Activated CD4-positive, alpha-beta T cell treated with anti-CD3 and anti-CD28 coated beads, Interleukin-2, amount 10 ng/mL, durations not matched to agents 7 days and 5 days (primary cell): ENCODE measurements at places on chromosomes 6 and 20. TPM values are rescaled to one million over a fixed set of nuclear protein-coding genes. Genes with fewer than 3 reads are reported as not detected.

Gene PPP1R16B
- 67.4 TPM for total RNA-seq

DNA sequence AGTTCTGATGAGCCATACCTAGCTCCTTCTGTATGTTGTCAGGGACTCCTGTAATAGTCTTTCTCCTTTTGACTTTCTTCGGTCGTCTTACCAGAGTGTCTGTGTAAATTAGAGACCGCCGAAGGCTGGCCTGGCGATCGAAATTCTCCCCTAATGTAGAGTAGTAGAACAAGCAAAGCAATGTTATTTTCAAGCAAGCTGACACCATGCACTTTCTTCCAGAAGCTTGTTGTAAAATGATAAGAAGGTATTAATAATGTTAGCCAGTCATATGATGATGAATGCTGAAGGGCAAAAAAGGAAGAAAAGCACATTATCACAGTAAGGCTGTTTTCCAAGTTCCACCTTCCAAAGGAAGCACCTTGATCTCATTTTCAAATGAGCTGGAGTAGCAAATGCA lies 37.9 kb downstream of the HEBP2 start:
- DNase-seq, result no peak

DNA sequence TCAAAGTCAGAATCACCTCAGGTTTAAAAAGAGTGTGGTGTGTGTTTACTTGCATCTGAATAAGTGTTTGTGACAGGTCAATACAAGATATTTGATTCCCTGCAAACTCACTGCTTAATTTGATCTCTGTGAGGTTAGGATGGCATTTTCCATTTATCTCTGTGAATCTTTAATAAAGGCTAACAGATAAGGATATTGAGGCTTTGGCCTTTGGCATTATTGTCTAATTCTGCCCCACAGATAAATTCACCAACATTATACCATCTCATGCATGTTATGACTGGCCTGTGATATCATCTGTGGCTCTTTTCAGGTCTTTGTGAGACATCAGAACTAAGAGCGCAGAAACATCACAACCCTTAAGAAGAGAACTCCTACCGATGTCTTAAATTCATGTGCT lies 84.7 kb downstream of the TRMT6 start:
- DNase-seq, result no peak

- DNase-seq, result no peak
Measured at GRCh38 chr20:39661833-39662232, 699.7 kb downstream of the DHX35 start.

GRCh38 chr6:93139408-93140081 lies 279.8 kb downstream of the EPHA7 start:
- no peak for DNase-seq

DNA sequence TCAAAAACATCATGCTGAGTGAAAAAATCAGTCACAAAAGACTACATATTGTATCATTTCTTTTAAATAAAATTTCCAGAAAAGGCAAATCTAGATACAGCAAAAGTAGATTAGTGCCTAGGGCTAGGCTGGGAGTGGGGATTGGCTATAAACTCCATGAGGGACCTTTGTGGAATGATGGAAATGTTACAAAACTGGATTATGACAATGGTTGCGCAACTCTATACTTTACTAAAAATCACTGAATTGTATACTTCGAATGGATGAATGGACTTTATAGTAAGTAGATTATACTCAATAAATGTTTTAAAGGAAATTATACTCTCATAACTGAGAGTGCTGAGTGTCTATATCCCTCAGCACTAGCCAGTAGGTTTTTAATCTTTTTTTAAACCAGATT lies 4.3 kb downstream of the HMGN3 start:
- no peak for DNase-seq

DNA sequence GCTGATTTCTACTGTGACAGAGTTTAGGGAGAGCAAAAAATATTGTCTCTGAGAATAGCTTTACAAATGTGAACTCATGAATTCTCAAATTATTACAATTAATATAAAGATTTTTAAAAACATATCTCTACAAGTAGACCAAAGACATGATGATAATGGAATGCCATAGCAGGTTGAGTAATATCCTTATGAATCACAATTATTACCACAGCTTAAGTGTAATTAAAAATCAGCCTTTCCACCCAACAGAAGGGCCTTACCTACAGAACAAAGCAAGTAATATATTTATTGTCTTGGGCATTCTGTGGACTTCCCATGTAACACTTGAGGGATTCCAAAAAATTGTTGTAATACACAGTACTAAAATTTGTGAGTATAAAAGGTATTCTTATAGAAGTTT lies 1099.6 kb upstream of the GJE1 start:
- DNase-seq, result no peak

DNA sequence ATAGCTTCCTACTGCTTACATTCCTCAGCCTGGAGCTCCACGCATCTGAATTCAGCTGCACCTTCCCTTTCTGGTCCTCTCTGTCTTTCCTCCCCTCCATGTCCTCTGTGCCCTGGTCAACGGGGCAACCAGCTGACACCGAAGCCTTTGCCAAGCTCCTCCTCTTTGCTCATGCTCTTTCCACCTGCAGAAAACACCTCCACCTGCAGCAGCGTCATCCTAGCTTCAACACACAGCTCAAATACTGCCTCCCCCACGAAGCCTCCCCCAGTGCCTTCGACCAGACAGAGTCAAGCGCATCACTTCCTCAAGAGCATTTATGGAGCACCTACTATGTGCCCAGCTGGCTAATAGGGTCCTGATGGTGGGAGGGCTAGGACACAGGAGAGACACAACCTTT lies 9.2 kb downstream of the CDH22 start:
- no peak for DNase-seq
